Activated CD8-positive, alpha-beta T cell treated with anti-CD3 and anti-CD28 coated beads, Interleukin-2, amount 10 ng/mL, durations not matched to agents 7 days and 5 days (primary cell): ENCODE measurements at places on chromosomes 3 and 15. TPM values are rescaled to one million over a fixed set of nuclear protein-coding genes. Genes with fewer than 3 reads are reported as not detected.

GRCh38 chr3:194906970-194907629, 221.4 kb downstream of the FAM43A start:
- H3K4me3 ChIP-seq = no peak overlapping the region
- DNase-seq = no peak
- peaks cover 4% of the 10 kb centered on the region for H3K4me1 ChIP-seq

- no peak overlapping the region for H3K4me3 ChIP-seq
- H3K4me1 ChIP-seq = no peaks in the 10 kb centered on the region
- no peak for DNase-seq
- H3K36me3 ChIP-seq = no peaks in the 10 kb centered on the region
- H3K27me3 ChIP-seq = no peaks in the 10 kb centered on the region
Observed at GRCh38 chr3:157841029-157841428, 265.2 kb downstream of the SHOX2 start.

The CX3CR1 gene
- total RNA-seq = 0.42 TPM

DNA sequence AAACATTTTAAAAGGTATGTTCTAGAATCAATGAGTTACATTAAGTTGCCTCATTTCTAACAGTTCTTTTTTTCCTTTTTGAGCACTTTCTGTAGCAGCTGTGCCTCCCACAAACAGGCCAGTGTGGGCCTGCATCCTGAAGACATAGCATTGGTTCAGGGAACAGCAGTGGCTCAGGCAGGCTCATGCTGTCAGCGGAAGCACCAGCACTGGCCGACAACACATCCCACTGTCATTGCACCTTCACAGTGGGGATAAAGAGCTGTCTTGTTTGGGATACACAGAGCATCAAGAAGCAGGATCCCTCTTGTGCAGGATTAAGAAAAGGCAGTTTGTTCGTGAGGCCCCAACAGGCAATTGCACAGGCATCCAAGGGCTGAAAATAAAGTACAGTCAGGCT, 123.3 kb downstream of the MOBP start:
- no peaks in the 10 kb centered on the region for H3K4me1 ChIP-seq
- H3K27ac ChIP-seq = no peak overlapping the region
- DNase-seq = no peak

GRCh38 chr3:9917820-9918219, 922 bp downstream of the IL17RC start:
- H3K4me3 ChIP-seq = no peak overlapping the region
- peaks cover 11% of the 10 kb centered on the region for H3K4me1 ChIP-seq
- no peak for DNase-seq

DNA sequence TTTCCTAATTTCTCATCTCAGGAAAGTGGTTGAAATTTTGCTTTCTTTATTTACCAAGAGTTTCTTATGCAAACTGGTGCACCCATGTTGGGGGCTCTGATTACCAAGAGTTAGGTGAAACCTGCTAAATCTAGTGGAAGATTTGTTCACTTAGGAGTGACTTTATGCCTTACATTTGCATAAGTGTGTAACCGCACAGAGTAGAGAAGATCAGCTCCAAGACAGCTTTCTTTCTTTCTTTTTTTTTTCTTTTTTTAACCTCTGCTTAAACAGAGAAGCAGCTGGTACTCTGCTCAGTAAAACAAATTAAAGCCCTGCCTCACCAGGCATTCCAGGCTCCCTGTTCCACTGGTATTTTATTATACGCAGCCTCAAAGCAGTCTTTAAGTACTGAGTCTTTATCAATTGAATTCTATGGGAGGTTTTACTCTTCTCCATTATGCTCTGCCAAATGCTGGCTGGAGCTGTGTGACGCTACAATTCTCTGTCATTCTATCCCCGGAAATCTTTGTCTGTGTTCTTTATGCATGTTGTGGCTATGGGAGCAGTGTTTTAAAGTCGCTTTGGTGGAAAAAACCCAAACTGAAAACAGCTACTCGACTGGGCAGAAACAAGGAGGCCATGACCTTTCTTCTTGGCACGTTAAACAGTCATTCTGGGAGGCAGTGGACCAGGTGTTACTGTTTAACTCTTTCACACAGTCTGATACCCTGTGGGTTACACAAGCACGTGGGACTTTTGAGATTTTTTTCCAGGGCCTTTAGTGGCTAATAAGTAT, 55.2 kb upstream of the GBE1 start:
- no peaks in the 10 kb centered on the region for H3K36me3 ChIP-seq
- DNase-seq = no peak
- H3K27me3 ChIP-seq = no peaks in the 10 kb centered on the region
- no peaks in the 10 kb centered on the region for H3K4me1 ChIP-seq
- H3K27ac ChIP-seq = no peak overlapping the region
- no peak overlapping the region for H3K4me3 ChIP-seq

- peaks cover 2% of the 10 kb centered on the region for H3K27me3 ChIP-seq
- H3K36me3 ChIP-seq = no peaks in the 10 kb centered on the region
- DNase-seq = no peak
- H3K4me1 ChIP-seq = no peaks in the 10 kb centered on the region
Observed at GRCh38 chr15:78201281-78202190, 32.8 kb downstream of the ACSBG1 start.

The TGM5 gene
- 0.37 TPM for total RNA-seq

The IL16 gene
- total RNA-seq = 240 TPM

- no peak overlapping the region for H3K4me3 ChIP-seq
- no peaks in the 10 kb centered on the region for H3K4me1 ChIP-seq
- H3K27ac ChIP-seq = no peak overlapping the region
Observed at GRCh38 chr3:115498421-115498820, 124.9 kb upstream of the GAP43 start.

- no peak overlapping the region for H3K27ac ChIP-seq
- no peaks in the 10 kb centered on the region for H3K36me3 ChIP-seq
- no peak for DNase-seq
- H3K4me1 ChIP-seq = no peaks in the 10 kb centered on the region
Observed at GRCh38 chr3:187207624-187208023, 10.3 kb downstream of the RTP1 start.

The MOBP gene
- total RNA-seq = not detected

- H3K4me1 ChIP-seq = no peaks in the 10 kb centered on the region
- H3K27ac ChIP-seq = no peak overlapping the region
- no peak for DNase-seq
- H3K27me3 ChIP-seq = peaks cover 20% of the 10 kb centered on the region
Observed at GRCh38 chr3:45781841-45782240, 14.5 kb downstream of the SLC6A20 start.

DNA sequence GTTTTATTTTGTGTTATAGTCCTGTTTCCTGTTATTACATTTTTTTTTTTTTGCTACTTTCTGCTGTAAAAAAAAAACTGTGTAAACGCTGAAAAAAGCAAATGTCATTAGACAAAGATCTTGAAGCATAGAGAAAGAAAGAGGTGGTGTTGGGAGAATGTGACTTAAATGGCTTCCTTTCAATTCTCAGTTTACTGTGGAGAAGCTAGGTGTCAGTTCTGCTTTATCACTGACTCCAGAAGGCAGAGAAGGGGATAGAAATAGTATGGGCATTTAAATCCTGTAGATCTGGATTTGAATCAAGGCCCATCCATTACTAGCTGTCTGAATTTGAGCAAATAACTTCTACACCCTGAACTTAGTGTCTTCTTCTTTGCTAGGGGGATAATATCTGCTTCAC, 23.0 kb downstream of the PPM1L start:
- H3K27me3 ChIP-seq = no peaks in the 10 kb centered on the region
- no peaks in the 10 kb centered on the region for H3K36me3 ChIP-seq
- DNase-seq = no peak
- H3K4me1 ChIP-seq = peaks cover 1% of the 10 kb centered on the region

The MESP2 gene
- total RNA-seq = not detected

- H3K36me3 ChIP-seq = peaks cover 19% of the 10 kb centered on the region
- H3K4me3 ChIP-seq = no peak overlapping the region
- no peaks in the 10 kb centered on the region for H3K27me3 ChIP-seq
- H3K27ac ChIP-seq = peak overlapping the region; percentile 60
- peaks cover 32% of the 10 kb centered on the region for H3K4me1 ChIP-seq
Observed at GRCh38 chr15:81274931-81275707, 48.8 kb downstream of the STARD5 start.

The SATB1 gene
- total RNA-seq = 273 TPM

GRCh38 chr3:97981886-97982285, 9.7 kb upstream of the RIOX2 start:
- no peak overlapping the region for H3K27ac ChIP-seq
- H3K4me3 ChIP-seq = no peak overlapping the region
- peaks cover 20% of the 10 kb centered on the region for H3K4me1 ChIP-seq
- DNase-seq = no peak

The ACKR2 gene
- 2.3 TPM for total RNA-seq
